ENCODE measurements at places on chromosomes 12 and 14. TPM values are rescaled to one million over a fixed set of nuclear protein-coding genes. Genes with fewer than 3 reads are reported as not detected.
A peak's percentile ranks its signal among the peaks of the same experiment; 100 is the strongest.

The TMEM179 gene
- total RNA-seq, result 2.9 TPM

The CD163L1 gene
- 0.22 TPM for total RNA-seq

The SLC10A1 gene
- not detected for total RNA-seq

The FOXG1 gene
- 0.29 TPM for total RNA-seq

The OR4E2 gene
- not detected for total RNA-seq

The RNASE1 gene
- 2.2 TPM for total RNA-seq

The DEGS2 gene
- 0.61 TPM for total RNA-seq

The KRT7 gene
- 13.2 TPM for total RNA-seq

The PDZRN4 gene
- not detected for total RNA-seq

The RAD51B gene
- total RNA-seq, result 14.9 TPM

The ELK3 gene
- 14.3 TPM for total RNA-seq

- DNase-seq, result no peak
Observed at GRCh38 chr14:96783043-96783914, 13.9 kb upstream of the VRK1 start.

GRCh38 chr14:99244367-99244901, 27.6 kb downstream of the BCL11B start:
- no peak for DNase-seq

- DNase-seq, result no peak
Observed at GRCh38 chr12:3644104-3644503, 108.8 kb downstream of the CRACR2A start.

- DNase-seq, result peak; percentile 36
Observed at GRCh38 chr14:76352639-76353281, 23.2 kb upstream of the ESRRB start.

GRCh38 chr12:93325855-93326254, 51.9 kb upstream of the NUDT4 start:
- no peak for DNase-seq

DNA sequence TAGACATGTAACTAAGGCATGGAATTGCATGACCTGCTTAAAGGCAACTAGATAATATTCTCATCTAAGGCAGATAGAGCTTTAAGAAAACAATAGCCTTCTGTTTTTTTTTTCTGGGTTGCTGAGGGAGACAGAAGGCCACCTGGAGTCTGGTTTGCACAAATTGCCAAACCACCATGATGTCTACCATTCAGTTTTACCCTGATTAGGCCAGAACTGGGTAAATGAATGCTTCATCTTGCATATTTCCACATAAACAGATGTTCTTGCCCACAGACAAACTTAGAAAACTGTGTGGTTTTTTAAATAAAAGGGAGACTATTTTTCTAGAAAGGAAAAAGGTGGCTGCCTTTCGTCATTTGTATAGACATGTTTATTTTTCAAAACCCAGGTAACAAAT, 278.7 kb upstream of the PRICKLE1 start:
- DNase-seq, result no peak

DNA sequence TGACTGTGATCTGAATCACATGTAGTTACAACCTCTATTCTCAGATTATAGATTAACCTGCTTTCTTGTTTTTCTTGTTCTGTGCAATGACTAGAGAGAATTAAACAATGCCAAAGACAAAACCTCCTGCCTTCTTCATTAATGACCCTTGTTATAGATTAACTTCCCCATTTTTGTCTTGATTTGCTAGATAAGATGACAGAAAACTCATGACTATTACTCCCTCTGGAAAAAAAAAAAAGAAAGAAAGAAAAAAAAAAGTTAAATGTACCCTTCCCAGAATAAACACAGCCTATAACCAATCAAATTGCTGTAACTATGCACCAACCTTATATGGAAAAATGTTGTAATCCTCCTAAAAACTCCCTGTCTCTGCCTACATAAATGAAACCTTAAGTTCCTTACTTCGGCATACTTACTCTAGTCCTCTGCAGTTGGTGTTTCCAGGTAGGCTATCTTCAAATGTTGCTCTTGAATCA, 41.1 kb upstream of the PCED1B start:
- no peak for DNase-seq

DNA sequence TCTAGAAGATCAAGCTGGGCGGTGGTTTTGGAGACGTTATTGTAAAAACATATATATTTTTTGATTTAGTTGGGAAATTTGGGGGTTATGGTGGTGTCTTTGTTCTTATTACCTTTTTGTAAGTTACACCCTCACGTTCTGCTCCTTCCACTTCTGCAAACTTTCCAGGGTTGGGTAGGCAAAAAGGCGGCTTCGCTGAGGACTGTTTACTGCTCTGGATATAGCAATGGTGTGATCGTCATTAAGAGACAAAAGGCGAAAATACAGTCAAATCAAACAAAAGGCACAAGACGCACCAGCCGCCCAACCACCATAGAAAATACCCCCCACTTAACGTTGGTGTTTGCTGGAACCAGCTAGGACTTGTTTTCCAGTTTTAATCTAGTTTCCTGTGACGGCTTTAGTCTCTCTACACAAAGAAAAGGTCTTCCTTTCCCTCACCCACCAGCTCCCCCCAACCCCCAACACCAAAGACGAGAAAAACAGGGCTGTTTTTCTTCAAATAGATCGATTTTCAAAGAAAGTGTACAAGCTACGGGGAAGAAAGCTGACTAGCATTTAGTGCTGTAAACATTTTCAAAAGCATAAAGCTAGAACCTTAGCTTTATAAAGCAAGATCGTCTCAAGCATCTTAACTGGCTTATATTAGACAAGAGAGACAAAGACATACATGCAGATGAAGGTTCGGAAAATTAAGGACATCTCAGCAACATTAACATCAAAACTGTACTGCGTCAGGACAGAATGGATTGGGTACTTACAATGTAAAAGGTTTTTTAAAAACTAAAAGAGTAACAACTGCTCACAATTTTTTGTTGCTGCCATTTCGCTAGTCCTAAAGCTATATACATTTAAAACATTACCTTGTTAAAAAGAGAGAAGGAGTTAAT, 2.0 kb upstream of the SETD1B start:
- DNase-seq, result no peak

DNA sequence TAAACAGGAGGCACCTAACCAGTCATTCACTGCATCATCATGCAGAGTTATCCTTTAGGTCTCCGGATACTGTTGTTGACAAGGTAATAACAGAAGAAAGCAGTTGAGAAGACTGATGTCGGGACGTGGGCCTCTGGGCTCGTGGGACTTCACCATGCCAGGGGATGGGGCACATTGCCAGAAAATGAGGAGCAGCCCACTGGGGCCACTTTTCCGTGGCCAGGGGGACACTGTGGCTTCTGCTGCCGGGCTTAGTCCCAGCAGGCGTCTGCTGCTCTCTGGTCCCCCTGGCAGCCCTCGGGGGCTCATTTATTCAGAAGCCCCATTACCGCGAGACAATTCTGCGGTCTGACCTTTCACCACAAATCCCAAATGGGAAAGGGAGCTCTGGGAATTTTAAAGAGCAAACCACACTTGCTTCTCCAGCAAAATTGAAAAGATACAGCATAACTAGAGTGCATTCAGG, 201.2 kb downstream of the DAD1 start:
- DNase-seq, result no peak

DNA sequence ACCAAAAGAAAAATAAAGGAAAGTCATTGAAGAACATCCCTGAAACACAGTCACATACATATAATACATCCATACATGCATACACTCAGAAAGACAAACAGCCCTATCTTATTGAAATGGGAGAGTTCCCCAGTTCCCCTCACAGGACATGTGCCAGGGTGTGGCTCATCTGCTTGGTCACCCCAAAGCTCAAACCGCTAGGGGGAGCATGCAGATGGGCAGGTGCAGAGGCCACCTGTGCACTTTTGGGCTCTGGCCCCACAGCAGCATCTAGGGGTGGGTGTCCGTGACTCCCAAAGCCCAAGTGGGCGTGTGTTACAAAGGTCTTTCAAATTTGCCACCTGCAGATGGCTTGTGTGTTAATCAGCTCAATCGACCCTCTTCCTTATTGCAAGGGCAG, 75.2 kb downstream of the CMAS start:
- peak; percentile 68 for DNase-seq

GRCh38 chr12:65055859-65056258, 65.2 kb downstream of the WIF1 start:
- no peak for DNase-seq

DNA sequence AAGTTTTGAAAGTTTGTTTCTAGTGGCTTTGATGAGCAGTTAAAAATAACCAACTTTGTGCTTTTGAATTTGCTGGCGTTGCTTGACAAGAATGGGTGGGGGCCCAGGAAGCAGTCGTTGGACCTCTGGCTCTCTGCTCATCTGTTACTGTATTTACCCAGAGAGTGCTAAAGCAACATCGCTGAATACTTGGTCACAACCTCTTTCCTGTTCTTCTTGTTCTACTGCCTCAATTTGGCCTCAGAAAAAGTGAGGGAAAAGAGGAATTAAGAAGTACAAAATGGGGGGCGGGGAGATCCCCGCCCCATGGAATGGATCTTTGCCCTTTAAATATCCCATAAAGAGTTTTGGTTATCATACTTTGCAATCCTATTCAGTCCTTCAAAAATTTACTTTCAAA, 221.5 kb upstream of the G2E3 start:
- DNase-seq, result no peak

GRCh38 chr14:22179190-22179589, 409.8 kb downstream of the DAD1 start:
- no peak for DNase-seq

DNA sequence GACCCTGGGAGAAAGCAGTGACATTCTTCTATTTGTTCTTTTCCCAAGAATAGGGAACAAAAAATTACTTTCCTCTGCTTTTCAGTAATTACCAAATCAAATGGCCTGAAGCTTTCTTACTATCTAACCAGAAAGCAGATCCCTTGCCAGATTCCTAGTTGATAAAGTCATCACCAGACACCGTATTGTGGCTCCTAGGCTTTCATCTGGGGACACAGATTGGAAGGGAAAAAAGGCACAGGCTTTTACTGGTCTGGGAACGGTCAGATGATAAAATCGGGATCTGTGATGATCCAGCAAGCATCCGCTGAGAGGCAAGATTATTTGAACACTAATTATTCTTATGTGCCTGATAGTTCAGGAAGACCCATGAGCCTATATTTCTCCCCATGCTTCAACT, 79.1 kb upstream of the BCL2L14 start:
- DNase-seq, result no peak

DNA sequence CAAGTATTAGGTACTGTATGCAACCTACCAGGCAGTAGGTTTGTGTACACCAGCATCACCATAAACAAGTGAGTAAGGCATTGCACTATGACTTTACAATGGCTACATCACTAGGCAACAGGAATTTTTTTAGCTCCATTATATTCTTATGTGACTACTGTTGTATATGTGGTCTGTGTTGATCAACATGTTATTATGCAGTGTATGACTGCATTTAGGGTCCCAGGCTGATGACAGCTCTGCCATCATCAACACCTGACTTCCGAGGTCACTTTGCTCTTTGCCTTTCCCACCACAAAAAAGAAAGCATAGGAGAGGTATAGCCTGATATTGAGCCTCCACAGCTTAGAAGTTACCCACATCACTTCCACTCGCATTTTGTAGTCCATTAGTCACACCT, 217.5 kb upstream of the PELI2 start:
- no peak for DNase-seq

DNA sequence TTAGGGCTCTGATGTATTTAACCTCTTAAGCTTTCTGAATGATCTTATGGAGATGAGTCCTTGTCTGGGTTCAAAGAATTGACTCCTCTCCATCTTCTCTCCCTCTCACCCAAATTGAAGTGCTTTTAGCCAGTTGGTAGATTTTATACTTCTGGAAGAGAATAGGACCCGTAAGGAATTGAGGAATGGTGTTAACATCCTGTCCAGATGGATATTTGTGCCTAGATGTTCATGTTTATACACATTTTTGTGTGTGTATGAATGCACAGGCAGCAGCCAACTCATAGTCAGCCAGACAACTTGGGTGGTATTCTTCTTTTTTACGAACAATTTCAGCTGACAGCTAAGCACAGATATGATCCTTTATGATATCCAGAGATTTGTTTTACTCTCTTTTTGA, 449.6 kb upstream of the RGS6 start:
- no peak for DNase-seq
